ENCODE measurements at places on chromosomes 6 and 20.

GRCh38 chr6:119215309-119215708 lies 134.3 kb downstream of the MAN1A1 start:
- no peak for DNase-seq

DNA sequence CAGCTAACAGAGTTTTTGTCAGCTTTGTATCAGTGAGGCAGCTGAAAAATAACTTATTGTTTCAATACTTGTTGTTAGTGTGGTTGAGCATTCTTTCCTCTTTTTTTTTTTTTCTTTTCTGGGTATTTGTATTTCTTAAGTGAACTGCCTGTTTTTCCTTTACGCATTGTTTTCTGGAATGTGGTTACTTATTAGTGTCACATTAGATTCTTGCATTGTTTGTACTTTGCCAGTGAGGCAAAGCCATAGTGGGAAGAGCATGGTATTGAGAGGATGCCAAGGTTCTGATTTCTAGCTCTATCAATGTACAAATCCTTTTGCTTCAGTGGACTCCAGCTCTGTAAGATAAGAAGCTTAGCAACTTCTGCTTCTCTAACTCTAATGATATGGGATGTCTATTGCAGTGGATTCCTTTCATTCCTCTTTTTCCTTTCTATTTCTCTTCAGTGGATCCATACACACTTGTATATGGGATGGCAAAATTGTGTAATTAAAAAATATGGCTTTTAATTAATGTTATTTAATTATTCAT lies 3.9 kb downstream of the CDKAL1 start:
- DNase-seq, result no peak

- DNase-seq, result no peak
These were observed 80.1 kb downstream of the RIPOR3 start for GRCh38 chr20:50611128-50611810.

GRCh38 chr20:47503685-47504084 lies 2.0 kb downstream of the NCOA3 start:
- DNase-seq, result no peak

GRCh38 chr6:2652611-2653010 lies 98.1 kb downstream of the MYLK4 start:
- no peak for DNase-seq

GRCh38 chr6:70241991-70242420 lies 60.9 kb downstream of the COL9A1 start:
- no peak for DNase-seq

DNA sequence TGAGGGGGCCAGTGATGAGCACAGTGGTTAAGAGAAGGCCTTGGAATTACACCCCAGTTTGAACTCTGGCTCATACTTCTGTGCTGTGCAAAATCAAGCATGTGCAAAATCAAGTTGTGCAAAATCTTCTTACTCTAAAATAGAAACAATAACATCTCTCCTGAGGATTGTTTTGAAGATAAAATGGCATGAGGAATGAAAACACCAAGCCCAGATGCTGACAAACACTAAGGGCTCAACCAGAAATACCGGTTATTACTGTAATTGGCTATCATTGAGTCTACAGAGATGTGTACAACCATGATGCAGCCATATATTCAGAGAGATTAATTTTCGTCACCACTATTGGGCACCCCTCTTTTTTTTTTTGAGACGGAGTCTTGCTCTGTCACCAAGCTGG lies 5.9 kb upstream of the BCAS1 start:
- no peak for DNase-seq

DNA sequence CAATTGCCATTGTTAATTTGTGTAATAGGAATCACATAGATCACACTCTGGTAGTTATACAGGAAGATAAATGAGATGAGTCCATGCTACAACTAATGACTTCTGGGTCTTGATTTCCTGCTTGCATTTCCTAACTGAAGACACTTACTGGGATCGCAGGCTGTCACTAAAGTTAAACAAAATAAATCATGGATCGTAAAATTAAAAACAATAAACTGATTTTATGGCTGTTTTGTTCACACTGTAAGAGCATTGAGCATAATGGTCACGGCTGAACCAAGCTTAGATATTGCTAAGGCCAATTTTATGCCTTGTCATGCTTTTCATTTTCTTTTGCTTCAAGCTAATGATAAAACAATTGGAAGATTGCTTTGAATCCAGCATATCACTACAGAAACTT lies 332.5 kb upstream of the CITED2 start:
- no peak for DNase-seq

DNA sequence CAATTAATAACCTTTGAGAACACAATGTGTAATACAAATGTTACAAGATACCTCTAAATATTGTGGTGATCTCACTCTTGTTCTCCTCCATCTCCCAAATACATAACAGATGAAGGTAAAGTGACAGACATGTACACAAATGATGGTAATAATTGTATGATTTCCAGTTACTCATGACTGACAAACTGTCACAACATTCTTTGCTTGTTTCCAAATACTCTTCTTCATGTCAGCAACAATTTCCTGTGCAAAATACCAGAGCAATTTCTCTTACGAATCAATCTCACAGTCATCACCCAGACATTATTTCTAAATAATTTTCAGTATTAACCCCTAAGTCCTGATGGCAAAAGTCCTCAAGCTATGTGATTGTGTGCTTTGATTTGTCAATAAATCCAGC lies 92.9 kb downstream of the RPS12 start:
- DNase-seq, result no peak

DNA sequence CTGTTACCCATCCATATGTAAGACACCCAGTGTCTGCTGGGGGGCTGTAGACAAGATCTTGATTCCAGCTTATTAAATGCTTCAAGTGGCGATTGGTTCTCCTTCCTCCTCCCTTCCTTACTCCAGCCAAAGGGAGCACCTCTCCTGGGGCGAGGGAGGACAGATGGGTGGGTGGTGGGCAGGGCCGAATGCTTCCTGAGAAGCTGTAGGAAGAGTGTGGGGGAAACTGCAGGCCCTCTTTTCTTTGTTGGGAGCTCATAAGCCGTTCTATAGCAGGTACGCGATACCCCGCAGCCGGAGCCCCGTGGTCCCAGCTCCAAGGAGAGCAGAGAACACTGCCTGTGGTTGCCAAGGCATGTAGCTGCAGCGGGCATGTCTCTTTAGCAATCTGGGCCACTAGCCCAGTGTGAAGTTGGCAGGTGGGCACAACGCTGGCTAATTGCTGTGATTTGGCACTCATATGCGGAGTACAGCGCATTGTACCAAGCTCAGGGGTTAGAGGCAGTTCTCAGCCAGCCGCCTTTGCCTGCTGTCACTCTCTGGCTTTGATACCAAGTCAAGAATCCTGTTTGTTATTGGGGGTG lies 14.7 kb upstream of the KCNG1 start:
- DNase-seq, result no peak

- no peak for DNase-seq
These were observed 13.4 kb upstream of the GHRH start for GRCh38 chr20:37274851-37275524.

DNA sequence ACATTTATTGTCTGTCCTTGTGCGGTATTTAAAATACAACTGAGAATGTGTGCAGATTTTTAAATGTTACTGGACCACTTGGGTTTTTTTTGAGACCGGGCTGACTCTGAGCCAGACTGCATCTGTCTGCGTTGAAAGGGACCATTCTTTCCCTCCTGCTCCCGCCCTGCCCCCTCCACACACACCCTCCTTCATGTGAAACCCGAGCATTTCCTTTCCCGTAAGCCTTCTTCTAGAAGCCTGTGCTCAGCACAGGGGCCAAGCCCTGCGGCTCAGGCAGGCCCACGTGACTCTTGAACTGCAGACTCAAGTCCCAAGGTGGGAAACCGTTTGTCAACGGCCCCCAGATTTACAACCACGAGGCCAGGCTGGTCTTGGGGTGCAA lies 82.7 kb upstream of the FOXC1 start:
- peak; percentile 57 for DNase-seq

DNA sequence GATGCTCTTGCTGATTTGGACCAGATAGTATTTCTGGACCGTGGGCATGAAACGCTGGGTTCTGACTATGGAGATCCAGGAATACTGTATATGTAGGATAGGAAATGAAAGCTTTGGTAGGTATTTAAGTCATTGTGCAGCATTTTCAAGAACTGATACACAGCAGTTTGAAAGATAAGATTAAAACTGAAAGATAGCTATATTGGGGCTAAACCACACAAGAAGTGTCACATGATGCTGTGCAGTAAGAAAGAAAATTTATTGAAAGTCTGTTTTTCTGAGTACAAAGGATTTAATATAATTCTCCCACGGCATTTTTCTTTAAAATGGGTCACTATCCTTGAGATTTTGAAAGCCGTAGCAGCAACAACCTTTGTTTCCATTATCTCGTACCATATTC lies 305 bp downstream of the IL17A start:
- no peak for DNase-seq

DNA sequence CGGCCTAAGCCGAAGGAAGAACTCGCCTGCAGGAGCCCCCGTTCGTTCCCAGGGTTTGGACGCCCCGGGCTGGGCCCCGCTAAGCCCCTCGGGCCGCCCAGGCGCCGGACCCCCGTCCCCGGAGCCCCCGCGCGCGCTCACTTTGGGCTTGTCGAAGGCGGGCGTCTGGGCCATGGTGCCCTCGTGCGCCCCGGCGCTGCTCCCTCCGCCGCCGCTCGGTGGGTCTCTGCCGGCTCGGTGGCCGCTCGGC lies 140 bp downstream of the ADA start:
- DNase-seq, result no peak

DNA sequence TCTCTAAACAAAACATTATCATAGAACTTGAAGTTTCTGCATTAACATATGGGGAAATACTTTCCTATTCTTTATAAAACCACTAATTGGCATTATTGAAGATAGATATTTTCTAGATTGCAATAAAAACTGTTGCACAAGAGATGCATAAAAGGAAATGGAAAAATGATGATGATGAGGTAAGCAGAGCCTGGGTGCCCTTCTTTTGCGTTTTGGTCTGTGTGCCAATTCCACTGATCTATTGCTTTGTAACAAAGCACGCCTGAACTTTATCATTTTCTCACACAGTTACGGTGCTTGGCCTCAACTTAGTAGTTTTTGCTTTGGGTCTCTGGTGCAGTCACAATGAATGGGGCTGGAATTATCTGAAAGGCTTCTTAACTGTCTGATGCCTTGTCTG lies 450.5 kb downstream of the MAFB start:
- DNase-seq, result no peak

- DNase-seq, result no peak
These were observed 537.4 kb upstream of the BTBD3 start for GRCh38 chr20:11380283-11380682.

DNA sequence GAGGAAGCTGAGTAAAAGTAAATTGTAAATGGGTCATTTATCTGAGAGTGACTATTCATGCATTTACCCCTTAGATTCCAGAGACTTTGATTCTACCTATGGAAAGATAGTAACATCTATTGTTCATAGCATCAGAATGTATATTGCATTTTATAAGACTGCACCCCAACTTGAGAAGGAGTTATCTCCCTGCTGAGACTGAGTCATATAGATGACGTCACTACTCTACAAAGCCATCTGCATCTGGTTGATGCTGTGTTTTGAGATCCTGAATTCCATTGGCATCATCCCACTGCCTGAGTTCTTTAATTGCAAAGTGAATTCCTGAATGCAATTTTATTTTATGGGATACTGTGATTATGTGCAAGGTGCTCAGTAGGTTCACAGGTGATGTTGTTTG lies 444.0 kb upstream of the SLC35B3 start:
- no peak for DNase-seq

GRCh38 chr6:119587537-119587936 lies 238.0 kb upstream of the MAN1A1 start:
- no peak for DNase-seq

DNA sequence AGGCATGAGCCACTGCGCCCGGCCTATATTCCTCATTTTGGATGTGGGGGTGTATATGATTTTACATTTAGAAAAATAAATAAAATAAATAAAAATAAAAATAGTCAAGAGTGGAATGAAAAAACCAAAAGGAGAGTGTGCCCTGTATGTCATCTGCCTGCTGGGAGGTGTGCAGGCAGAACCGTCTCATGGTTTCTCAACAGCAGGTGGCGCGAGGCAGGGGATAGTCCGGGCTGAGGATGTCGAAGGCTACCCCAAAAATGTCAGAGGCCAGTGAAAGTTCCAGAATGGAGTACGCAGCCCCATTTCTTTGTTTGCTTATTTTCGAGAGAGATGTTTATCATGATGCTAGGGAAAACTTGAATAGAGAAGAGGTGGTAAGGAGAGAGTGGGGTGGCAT lies 16.4 kb upstream of the KIF16B start:
- DNase-seq, result no peak

DNA sequence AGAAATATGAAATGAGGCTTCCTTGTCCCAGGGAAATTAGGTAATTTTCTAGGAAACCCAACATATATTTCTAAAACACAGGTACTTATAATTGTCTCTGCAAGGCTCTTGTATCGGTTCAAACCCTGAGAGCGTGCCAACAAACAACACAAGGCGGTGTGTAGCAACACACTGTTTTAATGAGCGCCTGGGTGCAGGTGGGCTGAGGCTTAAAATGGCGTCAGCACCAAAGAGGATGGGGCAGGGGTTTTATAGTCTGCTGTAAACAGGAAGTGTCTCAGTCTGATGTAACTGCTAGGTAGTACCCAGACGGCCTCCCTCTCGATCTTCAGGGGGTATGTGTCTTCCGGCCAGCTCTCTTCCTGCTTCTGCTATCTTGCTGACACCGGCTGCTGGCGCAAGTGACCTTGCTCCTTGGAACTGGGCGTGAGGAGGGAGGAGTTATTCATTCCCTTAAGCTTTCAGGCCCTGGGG lies 69.7 kb downstream of the EPB41L2 start:
- no peak for DNase-seq

DNA sequence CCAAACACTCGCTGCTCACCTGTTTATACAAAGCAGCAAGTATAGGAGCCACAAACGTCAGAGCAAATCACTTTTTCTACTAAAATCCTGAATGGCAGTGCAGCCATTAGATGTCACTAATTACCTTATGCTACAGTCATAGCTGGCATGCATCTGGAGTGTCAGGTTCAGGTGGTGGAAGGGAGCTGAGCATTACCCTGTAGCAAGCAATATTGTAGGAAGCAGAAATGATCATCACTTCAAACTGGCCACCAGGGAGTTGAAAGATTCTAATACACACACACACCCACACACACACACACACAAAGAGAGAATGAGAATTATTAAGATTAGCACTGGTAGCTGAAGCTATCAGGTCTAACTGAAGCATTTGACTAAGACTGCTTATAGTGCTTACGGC lies 75.8 kb downstream of the EFHC1 start:
- DNase-seq, result no peak

- DNase-seq, result no peak
These were observed 23.9 kb upstream of the B3GAT2 start for GRCh38 chr6:70980727-70981126.

- DNase-seq, result no peak
These were observed 25.0 kb downstream of the TGM6 start for GRCh38 chr20:2405693-2406065.

DNA sequence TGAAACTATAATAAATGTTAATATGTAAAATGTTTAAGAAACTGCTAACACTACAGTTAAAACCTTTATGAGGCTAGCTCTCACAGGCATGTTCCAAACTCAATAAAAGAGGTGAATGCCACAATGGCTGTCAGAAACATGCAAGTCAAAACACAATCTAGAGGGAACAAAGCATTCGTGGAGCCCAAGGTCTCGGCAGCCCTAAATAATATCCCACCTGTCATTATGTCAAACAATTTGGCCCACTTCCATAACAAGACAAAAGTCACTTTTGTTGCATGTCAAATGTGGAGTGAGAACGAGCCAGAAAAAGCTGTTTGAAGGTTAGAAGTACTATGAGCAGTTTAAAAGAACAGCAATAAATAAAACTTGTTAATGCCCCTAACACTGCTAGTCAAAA lies 181.9 kb downstream of the GMDS start:
- DNase-seq, result no peak

Measured in stimulated activated CD4-positive, alpha-beta T cell treated with anti-CD3 and anti-CD28 coated beads, Interleukin-15, amount 100 ng/mL, for 24 hours (primary cell).